ENCODE measurements at places on chromosomes 7 and 10. TPM values are rescaled to one million over a fixed set of nuclear protein-coding genes. Genes with fewer than 3 reads are reported as not detected.

The TEX47 gene
- not detected for total RNA-seq

The PPP1R3C gene
- 0.72 TPM for total RNA-seq

The ADCK2 gene
- total RNA-seq: 33.8 TPM

The RNLS gene
- total RNA-seq: 1.5 TPM

The SFR1 gene
- total RNA-seq: 7.3 TPM

The HOXA2 gene
- 0.85 TPM for total RNA-seq

The MPP7 gene
- 0.56 TPM for total RNA-seq

The HABP2 gene
- not detected for total RNA-seq

The RBP3 gene
- not detected for total RNA-seq

The C10orf67 gene
- not detected for total RNA-seq

The SLC16A12 gene
- 3.2 TPM for total RNA-seq

The TNKS2 gene
- 44.9 TPM for total RNA-seq

The CYP3A4 gene
- not detected for total RNA-seq

The NACAD gene
- 0.18 TPM for total RNA-seq

The SYPL1 gene
- total RNA-seq: 56.0 TPM

The GJC3 gene
- 0.09 TPM for total RNA-seq

The ADGRA1 gene
- not detected for total RNA-seq

The CPN1 gene
- total RNA-seq: not detected

The ADRA2A gene
- total RNA-seq: 0.18 TPM

The ANXA8 gene
- total RNA-seq: not detected

The ANKRD30A gene
- total RNA-seq: not detected

The RADIL gene
- total RNA-seq: 1.0 TPM

The TSPAN15 gene
- total RNA-seq: 48.3 TPM

The ZNF107 gene
- 1.8 TPM for total RNA-seq

The CDH23 gene
- total RNA-seq: under 0.01 TPM

The DRGX gene
- not detected for total RNA-seq

The SUGCT gene
- 3.4 TPM for total RNA-seq

The ITPRID1 gene
- total RNA-seq: not detected

The LRRC4 gene
- 1.3 TPM for total RNA-seq

The SHTN1 gene
- 3.4 TPM for total RNA-seq

The CYP51A1 gene
- total RNA-seq: 66.0 TPM

The CRYGN gene
- total RNA-seq: not detected

The DYNC1I1 gene
- 0.54 TPM for total RNA-seq

The OR9A2 gene
- not detected for total RNA-seq

The PRLHR gene
- total RNA-seq: not detected

The CALML5 gene
- not detected for total RNA-seq

The MICALL2 gene
- total RNA-seq: 13.4 TPM

The FRA10AC1 gene
- total RNA-seq: 10.4 TPM

The UPK3BL2 gene
- total RNA-seq: 3.2 TPM

The MALRD1 gene
- total RNA-seq: not detected

The HYAL4 gene
- total RNA-seq: under 0.01 TPM

The ZPBP gene
- total RNA-seq: not detected

The MAPK8 gene
- 39.9 TPM for total RNA-seq

The TUBB8 gene
- total RNA-seq: not detected

The VSIR gene
- total RNA-seq: 8.3 TPM

The SEM1 gene
- 269 TPM for total RNA-seq

The MINPP1 gene
- 25.1 TPM for total RNA-seq

The ODAD2 gene
- 0.36 TPM for total RNA-seq

The CALY gene
- not detected for total RNA-seq

The IKZF1 gene
- total RNA-seq: not detected

The MMRN2 gene
- total RNA-seq: 430 TPM

The OTUD1 gene
- total RNA-seq: 4.7 TPM

The BAIAP2L1 gene
- total RNA-seq: 0.47 TPM

The PCBD1 gene
- 39.5 TPM for total RNA-seq

Data from endothelial cell of coronary artery (primary cell).